NCI-H2029 (cell line): ENCODE measurements at places on chromosomes 13 and 19.

DNA sequence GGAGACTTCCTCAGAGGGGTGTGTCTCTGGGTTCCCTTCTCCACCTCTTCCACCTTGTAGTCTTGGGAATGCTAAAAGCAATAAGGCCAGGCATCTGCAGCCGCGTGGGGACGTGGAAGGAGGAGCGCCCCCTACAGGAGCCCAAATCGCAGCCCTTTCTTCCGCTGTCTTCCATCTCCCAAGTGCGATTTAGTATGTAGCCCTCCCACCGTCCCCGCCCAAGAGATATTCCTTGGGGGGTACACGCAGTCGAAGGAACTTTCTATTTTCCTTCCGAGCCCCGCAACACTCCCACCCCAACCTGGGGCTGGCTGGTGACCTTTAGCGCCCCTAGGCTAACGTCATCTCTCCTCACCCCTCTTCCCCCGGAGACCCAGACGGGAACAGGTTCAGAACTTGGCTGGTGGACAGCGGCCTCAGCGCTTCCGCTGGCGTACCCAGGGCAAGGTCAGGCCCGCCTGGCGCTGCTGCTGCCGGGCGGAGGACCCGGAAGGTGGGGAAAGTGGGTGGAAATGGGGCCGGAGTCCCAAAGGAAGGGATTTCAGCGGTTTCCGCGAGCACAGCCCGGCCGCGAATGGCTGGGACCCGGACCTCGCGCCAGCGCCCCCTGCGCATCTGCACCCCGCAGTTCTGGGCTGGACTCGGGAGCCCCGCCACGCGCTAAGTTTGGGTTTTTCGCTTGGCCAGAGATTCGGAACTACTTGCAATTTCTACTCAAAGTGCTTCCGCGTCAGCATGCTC lies 2.1 kb upstream of the PCDH8 start:
- peak; percentile 31 for DNase-seq

DNA sequence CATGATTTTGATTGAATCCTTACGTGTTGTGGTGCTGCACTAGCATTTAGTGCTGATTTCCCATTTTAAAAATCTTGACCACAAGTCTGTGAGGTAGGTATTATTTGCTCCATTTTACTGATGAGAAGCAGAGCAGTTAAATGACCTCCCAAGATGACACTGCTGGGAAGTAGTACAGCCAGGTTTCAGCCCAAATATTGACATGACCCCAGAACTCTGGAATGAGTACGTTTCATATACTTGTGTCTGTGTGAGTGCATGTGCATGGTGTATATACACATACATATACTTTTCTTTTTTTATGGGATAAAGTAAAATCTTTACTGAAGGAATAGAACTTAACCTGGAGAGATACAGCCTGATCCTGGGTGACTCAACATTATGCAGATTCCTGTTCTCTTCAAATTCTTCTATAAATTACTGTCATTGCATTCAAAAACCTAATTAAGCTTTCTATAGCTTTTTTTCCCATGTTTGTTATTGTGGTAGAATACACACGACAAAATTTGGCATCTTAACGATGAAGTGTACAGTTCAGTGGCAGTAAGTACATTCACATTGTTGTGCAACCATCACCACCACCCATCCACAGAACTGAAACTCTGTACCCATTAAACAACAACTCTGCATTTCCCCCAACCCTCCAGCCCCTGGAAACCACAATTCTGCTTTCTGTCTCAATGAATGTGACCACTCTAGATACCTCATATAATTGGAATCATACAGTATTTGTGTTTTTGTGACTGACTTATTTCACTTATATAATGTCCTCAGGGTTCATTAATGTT lies 311.9 kb downstream of the MTUS2 start:
- no peak for DNase-seq

GRCh38 chr13:41563984-41564365 lies 106.6 kb downstream of the RGCC start:
- no peak for DNase-seq

- DNase-seq = peak; percentile 31
Measured at GRCh38 chr19:42634409-42635232, 39.9 kb upstream of the CEACAM8 start.

DNA sequence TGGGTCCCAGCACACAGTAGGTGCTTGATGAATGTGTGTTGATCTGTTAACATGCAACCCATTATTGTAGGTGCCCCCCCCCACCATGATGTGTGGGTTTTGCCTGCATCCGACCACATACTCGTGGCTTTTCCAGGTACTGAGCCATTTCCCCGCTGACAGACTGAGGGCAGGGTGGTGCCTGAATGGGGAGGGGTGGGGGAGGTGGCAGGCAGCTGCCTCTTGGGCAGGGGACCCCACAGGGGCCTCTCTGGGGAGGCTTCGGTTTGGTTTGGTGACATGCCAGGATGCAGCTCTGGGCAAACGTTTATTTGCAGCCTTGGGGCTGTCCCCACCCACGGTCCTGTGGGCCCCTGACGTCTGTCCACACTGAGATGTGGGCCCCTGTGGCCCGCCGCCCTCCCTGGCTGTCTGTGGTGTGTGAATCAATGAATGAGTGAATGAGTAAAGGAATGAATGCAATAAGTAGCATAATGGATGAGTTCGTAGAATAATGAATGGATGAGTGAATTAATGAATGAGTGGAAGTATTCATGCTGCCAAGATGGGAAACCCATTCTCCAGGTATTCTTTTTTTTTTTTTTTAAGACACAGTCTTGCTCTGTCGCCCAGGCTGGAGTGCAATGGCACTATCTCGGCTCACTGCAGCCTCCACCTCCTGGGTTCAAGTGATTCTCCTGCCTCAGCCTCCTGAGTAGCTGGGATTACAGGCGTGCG lies 9.0 kb upstream of the JUND start:
- no peak for DNase-seq

GRCh38 chr13:36728006-36728405 lies 54.2 kb downstream of the SERTM1 start:
- no peak for DNase-seq

- no peak for DNase-seq
Measured at GRCh38 chr13:60691268-60691667, 294.2 kb downstream of the TDRD3 start.

DNA sequence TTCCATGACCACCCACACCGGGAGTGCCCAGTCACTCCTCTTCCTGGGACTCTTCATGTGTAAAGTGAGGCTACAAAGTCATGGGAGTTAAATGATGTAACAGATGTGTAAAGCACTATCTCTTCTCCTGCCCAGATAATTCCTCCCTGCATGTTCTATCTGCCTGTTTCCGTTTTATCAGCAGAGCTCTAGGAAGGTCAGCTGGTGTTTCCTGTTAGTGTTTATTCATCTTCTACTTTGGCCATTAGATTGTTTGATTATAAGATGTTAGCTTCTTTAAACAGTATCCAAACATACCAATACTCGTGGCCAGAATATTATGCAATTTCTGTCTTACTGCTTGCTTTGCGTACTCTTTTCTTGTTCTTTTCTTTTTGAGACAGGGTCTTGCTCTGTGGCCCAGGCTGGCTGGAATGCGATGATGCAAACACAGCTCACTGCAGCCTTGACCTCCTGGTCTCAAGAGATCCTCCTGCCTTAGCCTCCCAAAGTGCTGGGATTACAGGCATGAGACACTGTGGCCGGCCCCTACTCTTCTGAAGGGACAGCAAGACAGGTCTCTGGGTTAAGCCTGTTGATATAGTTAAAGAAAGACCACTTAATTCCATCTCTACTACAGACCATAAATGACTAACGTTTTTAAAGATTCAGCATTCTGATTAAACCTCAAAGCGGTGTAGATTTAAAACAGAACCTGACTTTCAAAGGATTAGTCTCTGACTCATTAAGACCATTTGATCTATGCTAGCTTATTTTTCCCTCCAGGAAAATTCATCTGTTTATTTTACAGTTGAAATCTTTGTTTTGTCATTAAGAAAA lies 97.4 kb upstream of the AKAP11 start:
- no peak for DNase-seq

GRCh38 chr13:29530901-29531300 lies 64.6 kb downstream of the SLC7A1 start:
- no peak for DNase-seq

DNA sequence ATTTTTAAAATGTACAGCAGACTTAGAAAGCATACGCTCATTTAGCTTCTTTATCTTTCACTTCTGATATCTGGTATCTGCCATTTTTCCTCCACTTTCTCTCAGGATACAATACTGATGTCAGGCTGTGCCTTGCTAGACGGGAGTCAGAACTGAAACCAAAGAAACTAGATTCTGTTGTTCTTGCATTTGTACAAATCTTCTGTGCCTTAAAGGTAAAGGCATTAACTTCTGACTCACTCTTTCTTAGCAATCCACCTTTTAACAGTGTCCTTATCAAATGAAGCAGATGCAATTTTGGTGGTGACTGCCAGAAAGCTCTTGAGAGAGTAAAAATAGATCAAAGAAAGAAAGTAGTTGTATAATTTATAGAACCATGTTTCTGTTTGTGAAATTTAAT lies 370.4 kb downstream of the PCDH20 start:
- no peak for DNase-seq

GRCh38 chr13:98324105-98324504 lies 147.0 kb upstream of the RNF113B start:
- no peak for DNase-seq

- DNase-seq = no peak
Measured at GRCh38 chr19:19480688-19481087, 34.7 kb downstream of the TSSK6 start.

DNA sequence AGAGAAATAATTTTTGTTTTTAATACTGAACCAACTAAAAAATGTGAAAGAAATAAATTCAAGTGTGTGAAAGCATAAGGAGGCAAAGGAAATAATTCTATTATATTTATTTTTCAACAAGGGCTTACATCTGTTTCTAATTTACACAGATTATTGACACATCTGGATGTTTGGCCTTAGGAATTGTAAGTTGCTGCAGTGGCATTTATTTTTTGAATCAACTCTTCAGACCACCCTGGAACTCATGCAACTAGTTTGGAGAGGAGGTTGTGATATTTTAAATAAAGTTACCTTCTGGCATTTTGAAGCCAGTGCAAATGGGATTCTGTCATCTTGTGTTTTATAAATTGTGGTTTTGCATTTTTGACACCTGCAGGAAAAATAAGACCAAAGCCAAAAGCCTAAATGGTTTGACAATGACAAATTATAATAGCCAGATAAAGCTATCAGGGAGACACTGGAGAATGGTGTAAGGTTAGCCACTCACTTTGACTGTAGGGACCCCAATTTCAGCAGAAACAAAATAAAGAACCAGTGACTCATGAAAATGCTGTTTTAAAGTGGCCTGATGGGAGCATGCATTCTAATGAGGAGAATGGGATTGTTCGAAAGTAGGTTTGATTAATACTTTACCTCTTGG lies 192.9 kb downstream of the KLF5 start:
- DNase-seq = no peak

DNA sequence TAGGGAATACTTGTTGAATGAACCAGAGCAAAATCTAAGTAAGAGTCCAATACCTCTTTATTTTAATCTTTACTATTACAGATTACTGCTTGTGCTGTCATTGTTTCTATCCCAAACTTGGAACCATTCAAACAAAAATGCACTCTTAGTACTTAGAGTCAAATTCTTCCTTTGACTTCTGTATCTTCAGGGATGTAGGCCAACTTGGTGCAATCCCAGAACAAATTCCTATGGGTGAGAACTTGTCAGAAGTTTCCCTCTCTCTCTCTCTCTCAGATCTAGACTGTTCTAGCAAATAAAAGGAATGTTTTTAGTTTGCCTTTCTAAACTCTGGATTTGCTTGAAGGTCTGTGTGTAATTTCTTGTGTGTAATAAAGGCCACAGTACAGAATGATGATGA lies 329.0 kb upstream of the TMTC4 start:
- no peak for DNase-seq

- DNase-seq = no peak
Measured at GRCh38 chr13:102993348-102993747, 72.9 kb downstream of the SLC10A2 start.
